ENCODE measurements at places on chromosomes 3 and 15.
A peak's percentile ranks its signal among the peaks of the same experiment; 100 is the strongest.

- no peak for DNase-seq
These were observed 73.8 kb upstream of the ATP13A5 start for GRCh38 chr3:193452338-193452737.

DNA sequence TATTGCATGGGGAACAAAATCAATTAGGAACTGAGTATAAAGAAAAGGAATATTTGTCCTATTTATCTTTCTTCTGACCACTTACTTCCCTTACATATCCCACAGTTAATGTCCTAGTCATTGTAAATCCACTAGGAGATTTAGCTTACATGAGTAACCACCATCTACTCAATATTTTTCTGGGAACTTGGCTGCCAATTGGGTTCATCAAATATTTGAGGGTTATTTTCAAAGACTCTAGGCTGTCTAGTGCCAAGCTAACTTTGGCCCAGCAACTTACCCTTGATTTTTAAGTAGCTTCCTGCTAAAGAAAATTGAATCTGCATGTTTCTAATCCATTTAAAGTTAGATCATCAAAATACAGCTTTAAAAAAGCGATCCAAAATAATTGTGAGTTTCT lies 362.5 kb upstream of the EPHA3 start:
- no peak for DNase-seq

DNA sequence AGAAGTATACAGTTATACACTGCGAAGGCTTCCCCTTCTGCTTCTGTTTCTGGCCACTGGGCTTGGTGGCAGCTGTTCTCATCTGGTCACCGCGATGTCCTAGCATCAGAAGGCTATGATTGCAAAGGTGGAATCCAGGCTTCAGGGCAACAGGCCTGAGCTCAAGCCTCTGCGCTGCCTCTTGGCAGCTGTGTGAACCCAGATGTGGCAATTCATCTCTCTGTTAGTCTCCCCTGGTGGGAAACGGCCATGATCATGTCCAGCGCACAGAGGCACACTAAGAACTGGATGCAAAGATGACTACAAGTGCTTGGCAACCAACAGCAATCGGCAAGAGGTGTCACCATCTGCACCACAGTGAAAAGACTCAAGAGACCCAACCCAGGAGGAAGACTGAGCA lies 78.9 kb downstream of the PCSK6 start:
- DNase-seq: no peak

DNA sequence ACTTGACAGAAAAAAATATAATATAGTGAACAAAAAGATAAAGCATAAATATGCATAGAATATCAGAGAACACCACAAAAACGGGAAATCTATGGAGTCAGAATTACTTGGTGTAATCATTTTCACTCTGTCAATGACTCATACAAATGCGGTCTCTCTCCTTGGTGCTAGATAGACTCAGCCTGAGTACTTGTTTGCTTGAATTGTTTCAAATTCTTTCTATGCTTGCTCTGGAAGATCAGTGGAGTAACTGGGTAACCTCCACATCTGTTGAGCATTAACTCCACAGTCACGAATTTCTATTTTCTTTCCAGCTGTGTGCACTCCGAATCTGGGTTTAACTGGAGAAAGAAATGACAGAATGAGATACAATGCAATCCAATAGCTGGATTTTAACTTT lies 760.4 kb downstream of the ZPLD1 start:
- DNase-seq: no peak

GRCh38 chr3:71874618-71875017 lies 89.7 kb upstream of the PROK2 start:
- no peak for DNase-seq

DNA sequence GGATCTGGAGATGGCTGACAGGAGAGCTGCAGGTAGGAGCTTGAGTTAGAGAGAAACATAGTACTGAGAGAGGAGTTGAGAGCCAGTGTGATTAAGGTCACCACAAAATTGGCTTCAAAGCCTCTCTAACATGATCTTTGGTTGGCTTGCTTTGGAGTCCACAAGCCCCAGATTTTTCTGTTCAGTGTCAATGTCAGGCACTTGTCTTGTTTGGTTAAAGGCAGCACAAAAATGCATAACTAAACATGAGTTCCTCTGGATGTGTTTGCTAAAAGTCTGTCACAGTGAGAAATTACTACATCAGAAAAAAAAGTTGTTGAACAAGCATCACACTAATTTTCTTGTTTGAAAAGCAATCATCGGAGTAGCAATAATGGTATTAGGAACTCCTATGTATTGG lies 440.5 kb downstream of the NTRK3 start:
- no peak for DNase-seq

DNA sequence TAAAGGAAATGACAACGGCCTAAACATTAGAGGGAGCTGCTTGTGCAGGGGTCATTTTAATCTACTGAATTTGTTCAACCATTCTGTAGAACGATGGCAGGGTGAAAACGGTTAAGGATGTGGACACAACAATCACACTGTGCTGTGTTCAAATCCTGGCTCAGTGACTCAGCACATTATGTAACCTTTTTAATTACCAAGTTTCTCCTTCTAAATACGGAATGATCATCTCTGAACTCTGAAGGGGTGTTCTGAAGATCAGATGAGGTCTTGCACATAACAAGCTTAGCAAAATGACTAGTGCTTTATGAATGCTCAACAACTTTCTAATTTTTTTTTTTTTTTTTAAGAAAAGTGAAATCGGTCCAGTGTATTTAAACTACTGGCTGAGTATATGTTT lies 592.8 kb downstream of the FOXP1 start:
- DNase-seq: no peak

- no peak for DNase-seq
These were observed 35.5 kb upstream of the EPHB3 start for GRCh38 chr3:184526088-184526433.

- DNase-seq: no peak
These were observed 37.4 kb upstream of the P2RY12 start for GRCh38 chr3:151421938-151422337.

- DNase-seq: no peak
These were observed 45.0 kb upstream of the FGF12 start for GRCh38 chr3:192772240-192772894.

DNA sequence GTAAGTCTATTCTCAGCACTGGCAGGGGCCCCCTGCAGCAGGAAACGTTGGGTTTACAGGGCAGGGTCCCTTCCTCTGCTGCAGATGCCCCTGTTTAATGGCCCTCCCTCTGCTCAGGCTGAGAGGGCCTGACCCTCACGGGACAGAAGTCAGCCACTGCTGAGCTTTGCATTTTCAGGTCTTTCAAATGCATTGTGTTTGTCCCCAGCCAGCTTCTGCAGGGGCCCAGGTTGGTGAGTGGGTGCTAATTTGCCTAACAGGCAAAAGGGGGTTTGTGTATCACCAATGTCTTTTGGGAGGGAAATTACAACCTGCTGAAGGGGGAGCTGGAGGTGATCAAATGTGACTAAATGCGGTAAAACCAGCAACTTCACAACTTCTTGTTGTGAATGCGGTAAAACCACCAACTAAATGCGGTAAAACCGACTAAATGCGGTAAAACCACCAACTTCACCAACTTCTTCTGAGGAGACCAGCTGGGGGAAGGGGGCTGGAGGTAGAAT lies 44.8 kb upstream of the UBE2E1 start:
- no peak for DNase-seq

DNA sequence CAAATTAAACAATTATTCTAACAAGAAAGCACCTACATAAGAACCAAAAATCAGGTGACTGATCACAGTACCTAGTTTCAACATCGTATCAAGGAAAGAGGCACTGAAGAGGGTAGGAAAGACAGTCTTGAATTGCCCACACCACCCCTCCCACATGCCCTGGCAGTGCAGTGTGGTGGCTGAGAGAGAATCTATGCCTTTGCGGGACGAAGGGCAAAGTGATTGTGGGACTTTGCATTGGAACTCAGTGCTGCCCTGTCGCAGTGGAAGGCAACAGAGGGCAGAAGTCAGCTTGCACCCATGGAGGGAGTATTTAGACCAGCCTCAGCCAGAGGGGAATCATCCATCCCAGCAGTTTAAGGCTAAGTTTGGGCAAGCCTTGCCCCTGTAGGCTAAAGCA lies 24.5 kb downstream of the NEDD4 start:
- DNase-seq: no peak

- DNase-seq: no peak
These were observed 389 bp downstream of the ARPC4 start for GRCh38 chr3:9793161-9793781.

- no peak for DNase-seq
These were observed 1.7 kb downstream of the MESP2 start for GRCh38 chr15:89777782-89778380.

DNA sequence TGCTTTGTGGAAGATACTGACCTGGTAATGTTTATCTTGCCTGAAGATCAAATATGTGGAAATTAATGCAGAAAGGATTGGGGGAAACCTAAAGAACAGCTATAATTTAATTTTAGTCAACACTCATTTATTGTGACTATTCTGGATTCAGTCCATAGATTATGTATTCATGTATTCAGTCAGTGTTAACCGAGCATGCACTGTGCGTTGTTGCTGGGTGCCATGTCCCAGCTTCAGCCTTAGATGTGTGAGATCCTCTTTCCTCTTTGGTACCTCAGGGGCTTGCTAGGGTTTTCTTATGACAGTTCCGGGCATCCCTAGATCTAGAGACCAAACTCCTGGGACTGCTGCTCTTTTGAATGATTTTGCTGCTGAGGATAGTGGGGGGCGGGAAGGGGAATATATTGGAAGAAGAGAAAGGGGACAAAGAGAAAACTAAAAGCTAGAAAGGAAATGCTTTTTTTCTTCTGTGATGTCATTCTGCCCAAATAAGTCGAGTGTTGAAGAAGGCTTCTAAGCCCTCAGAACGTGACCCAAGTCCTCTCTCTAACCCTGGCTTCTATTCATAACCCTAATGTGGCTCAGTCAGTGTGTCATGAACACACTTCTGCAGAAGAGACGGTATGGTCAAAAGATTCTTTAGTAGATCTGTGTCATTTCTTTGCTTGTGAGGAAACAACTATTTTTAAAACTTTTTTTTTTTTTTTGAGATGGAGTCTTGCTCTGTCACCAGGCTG lies 33.5 kb downstream of the STARD9 start:
- no peak for DNase-seq

- DNase-seq: no peak
These were observed 3.8 kb upstream of the ABTB1 start for GRCh38 chr3:127668906-127669305.

DNA sequence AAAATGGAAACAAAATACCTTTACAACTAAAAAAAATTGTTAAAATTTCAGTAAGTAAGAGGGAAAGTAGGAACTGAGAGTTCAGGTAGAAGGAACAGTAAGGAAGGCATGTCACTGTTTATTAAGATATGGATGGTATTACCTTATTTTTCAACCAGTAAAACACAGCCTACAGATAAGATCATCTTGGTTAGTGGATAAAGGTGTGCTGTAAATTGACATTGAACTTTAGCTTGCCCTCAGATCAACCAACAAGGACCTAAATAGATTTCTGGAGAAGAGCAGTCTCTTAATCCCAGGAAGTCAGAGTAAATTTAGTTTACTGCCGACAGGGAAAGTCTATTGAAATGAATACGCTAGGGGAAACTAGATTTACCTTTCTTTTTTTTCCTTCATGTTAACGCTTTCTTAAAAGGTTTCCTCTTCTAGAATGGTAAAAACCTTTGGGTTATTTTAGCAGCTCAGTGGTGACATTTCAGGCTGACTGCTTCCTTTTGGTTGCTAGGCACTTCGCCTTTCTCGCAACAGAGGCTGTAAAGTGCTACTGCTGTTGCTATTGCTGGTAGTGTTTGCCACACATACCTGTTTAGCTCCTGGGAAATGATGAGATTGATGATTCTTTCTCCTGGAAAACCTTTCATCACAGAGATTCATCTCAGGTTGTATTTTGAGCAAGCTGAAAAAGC lies 12.9 kb downstream of the DZIP3 start:
- no peak for DNase-seq

DNA sequence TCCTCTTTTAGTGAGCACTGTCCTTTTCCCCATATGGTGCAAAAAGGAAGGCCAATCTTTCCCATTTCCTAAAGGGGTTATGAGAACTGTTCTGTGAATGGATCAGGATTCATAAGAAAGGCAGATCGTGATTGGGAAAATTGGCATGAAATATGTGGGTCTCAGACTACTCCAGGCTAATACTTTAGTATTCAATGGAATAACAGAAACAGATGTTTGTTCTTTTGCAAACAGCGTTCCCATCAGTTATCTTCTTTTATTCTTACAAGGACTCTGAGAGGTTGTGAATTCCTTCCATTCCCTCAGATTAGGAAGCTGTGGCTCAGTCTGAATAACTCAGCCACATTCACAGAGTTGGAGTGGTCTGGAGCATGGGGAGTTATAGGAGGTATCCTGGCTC lies 51.3 kb upstream of the MTMR10 start:
- DNase-seq: peak; percentile 42

DNA sequence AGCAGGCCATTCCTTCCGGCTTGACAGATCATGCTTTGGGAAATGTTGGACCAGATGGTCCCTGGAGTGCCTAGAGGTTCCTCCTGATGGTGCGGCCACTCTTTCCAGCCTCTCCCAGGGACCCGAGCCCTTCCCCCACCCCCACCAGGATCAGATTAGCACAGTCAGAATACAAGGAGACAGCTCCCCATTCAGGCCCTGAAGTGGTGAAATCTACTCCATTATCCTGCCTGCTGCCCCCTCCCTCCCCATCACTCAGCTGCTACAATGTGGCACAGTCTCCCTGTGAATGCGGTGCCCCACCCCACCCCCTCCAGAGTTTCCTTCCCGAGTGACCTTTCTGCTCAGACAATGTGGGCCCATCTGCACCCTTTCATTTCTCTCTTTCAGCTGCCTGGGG lies 29.4 kb downstream of the RNU5B-1 start:
- DNase-seq: no peak

- DNase-seq: no peak
These were observed 59.8 kb upstream of the HEG1 start for GRCh38 chr3:125115640-125116039.

GRCh38 chr3:126456211-126456610 lies 19.5 kb downstream of the ZXDC start:
- no peak for DNase-seq

- DNase-seq: no peak
These were observed 20.5 kb upstream of the ELP6 start for GRCh38 chr3:47533996-47534454.

GRCh38 chr3:66629982-66630368 lies 129.2 kb upstream of the LRIG1 start:
- no peak for DNase-seq

GRCh38 chr15:43125100-43125661 lies 8.2 kb upstream of the TMEM62 start:
- DNase-seq: no peak

DNA sequence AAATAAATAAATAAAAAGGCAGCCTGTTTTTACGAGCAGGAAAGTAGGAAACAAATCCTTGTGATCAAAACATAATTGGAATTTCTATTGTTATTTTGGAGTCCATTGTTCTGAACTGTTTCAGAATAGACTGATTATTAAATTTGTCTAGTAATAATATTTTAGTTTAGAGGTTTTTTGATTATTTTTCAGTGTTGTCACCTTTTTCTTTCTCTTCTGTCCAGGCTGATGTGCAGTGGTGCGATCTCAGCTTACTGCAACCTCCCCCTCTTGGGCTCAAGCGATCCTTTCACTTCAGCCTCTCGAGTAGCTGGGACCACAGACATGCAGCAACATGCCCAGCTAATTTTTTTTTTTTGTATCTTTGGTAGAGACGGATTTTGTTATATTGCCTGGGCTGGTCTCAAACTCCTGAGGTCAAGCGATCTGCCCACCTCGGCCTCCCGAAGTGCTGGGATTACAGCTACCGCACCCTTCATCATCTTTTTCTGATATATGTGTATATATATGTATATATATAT lies 38.0 kb downstream of the KAT2B start:
- no peak for DNase-seq

Measured in BJ (cell line).